ENCODE measurements at places on chromosomes 1 and 21. TPM values are rescaled to one million over a fixed set of nuclear protein-coding genes. Genes with fewer than 3 reads are reported as not detected.
A peak's percentile ranks its signal among the peaks of the same experiment; 100 is the strongest.

- no peak overlapping the region for H3K27ac ChIP-seq
- H3K36me3 ChIP-seq, result no peaks in the 10 kb centered on the region
- H3K4me1 ChIP-seq, result no peaks in the 10 kb centered on the region
- no peak for DNase-seq
- no peak overlapping the region for H3K4me3 ChIP-seq
- no peaks in the 10 kb centered on the region for H3K27me3 ChIP-seq
Measured at GRCh38 chr1:221316491-221317056, 425.3 kb downstream of the DUSP10 start.

GRCh38 chr21:21373969-21374368, 375.8 kb downstream of the NCAM2 start:
- no peaks in the 10 kb centered on the region for H3K27me3 ChIP-seq
- no peaks in the 10 kb centered on the region for H3K4me1 ChIP-seq
- no peaks in the 10 kb centered on the region for H3K36me3 ChIP-seq
- no peak overlapping the region for H3K4me3 ChIP-seq

The KIRREL1 gene
- polyA plus RNA-seq, result 22.9 TPM

DNA sequence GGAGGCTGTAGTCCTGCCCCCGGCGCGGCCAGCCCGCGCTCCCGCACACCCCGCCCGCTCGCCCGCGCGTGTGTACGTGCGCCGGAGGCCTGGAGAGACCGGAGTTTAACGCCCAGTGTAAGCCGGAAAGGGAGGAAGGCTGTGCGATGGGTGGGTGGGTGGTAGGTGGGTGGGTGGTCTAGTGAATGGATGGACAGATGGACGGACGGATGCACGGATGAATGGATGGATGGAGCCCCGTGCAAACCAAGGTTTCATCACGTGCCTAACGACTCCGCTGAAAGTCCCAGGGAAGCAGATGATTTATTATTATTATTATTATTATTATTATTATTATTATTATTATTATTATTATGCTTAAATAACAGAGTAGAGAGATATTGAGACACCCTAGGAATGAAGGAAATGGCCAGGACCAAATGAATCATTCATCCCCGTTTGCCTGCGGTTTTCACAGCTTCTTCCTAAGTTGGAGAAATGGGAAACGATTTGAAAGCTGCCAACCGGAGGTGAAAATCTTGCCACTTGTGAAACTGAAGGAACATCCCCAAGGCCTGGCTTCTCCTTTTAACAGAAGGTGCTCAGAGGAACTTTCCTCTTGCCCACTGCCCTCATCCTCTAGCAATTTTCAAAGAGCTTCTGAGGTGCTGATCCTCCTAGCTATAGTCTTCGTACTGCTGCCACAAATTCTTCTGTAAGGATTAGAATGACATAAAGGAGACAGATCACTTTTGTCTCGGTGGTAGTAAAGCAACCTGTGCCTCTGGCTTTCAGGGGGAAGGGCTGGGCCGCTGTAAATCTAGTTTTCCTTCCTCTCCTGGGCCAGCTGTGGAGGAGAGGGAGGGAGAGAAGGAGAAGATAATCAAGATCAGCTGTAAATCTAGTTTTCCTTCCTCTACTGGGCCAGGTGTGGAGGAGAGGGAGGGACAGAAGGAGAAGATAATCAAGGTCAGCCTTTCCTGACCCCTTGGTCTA, 648 bp upstream of the RGS7 start:
- H3K4me3 ChIP-seq, result peak overlapping the region; percentile 65
- H3K27ac ChIP-seq, result no peak overlapping the region
- H3K36me3 ChIP-seq, result no peaks in the 10 kb centered on the region
- peaks cover 8% of the 10 kb centered on the region for H3K27me3 ChIP-seq
- peaks cover 5% of the 10 kb centered on the region for H3K4me1 ChIP-seq

The ZNF683 gene
- polyA plus RNA-seq, result not detected

- H3K4me3 ChIP-seq, result peak overlapping the region; percentile 68
- DNase-seq, result no peak
- H3K4me1 ChIP-seq, result peaks cover 7% of the 10 kb centered on the region
Measured at GRCh38 chr1:31617916-31618746, 642 bp downstream of the HCRTR1 start.
